ENCODE measurements at places on chromosomes 5 and 9. TPM values are rescaled to one million over a fixed set of nuclear protein-coding genes. Genes with fewer than 3 reads are reported as not detected.
A peak's percentile ranks its signal among the peaks of the same experiment; 100 is the strongest.

Gene ARID3C
- total RNA-seq, result not detected

DNA sequence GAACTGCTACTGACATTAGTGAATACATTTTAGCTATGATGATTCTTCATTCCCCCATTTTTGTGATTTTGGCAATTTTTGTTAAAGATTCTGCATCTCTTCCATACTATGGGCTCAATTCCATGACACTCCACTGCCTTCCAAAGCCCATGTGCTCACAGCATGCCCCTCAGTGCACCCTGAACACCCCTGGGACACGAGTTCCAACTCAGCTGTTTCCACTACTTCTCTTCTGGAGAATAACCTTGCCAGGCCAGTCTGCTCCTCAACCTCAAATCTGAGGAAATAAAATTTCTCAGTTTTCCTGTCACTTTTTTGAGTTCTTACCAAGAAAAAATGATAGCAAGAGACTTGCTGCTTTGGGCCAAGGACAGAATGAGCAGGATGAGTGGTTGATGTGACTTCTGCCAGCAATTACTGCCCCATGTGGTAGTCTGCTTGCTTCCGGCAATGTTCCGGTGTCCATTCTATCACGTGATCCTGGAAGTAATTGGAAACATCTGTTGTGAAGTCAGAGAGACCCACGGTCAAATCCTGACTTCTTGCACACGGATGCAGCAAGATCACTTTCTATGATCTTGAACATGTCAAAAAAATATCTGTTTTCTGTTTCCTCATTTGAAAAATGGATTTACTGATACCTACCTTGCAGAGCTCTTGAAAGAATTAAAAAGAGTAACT lies 58.3 kb downstream of the EGFLAM start:
- H3K36me3 ChIP-seq, result no peaks in the 10 kb centered on the region
- no peak overlapping the region for H3K4me3 ChIP-seq
- H3K27me3 ChIP-seq, result no peaks in the 10 kb centered on the region
- no peaks in the 10 kb centered on the region for H3K4me1 ChIP-seq
- no peak for DNase-seq

Gene NUTM2G
- total RNA-seq, result not detected

DNA sequence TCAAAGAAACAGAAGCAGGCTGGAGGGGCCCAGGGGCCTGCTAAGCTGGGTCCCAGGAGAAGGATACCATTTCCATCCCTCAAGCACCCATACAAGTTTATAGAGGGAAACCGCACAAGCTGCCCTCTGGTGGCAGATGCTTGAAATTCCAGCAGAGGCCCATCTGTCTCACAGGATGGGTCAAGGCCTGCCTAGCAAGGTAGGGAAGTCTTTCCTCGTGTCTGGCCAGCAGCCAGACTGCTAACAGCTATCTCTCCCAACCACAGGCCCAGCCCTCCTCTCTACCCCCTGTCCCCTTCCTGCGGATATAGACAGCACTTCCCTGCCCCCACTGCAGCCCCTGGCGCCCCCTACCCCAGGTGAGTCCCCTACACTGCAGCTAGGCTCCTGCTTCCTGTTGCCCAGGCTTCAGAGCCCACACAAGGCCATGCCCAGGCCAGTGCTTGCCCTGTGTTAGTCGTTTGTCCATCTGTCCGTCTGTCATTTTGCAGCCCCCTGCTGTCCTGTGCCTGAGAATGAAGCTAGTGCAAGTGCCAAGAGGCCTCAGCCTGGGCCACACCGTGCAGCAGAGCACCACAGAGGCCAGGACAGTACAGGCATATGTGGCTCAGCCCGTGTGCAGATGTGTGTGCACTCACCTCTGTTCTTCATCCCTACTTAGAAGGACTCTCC lies 26.2 kb downstream of the TCF7 start:
- no peak overlapping the region for H3K4me3 ChIP-seq
- no peak overlapping the region for H3K27ac ChIP-seq
- H3K4me1 ChIP-seq, result peaks cover 3% of the 10 kb centered on the region
- peak; percentile 81 for DNase-seq

GRCh38 chr9:124359855-124360678 lies 55.2 kb downstream of the PSMB7 start:
- H3K4me3 ChIP-seq, result no peak overlapping the region
- no peak for DNase-seq
- no peaks in the 10 kb centered on the region for H3K36me3 ChIP-seq
- no peak overlapping the region for H3K27ac ChIP-seq

Gene TRPM6
- 51.5 TPM for total RNA-seq

Gene ADAMTSL2
- total RNA-seq, result 2.2 TPM

Gene DRD1
- total RNA-seq, result not detected

DNA sequence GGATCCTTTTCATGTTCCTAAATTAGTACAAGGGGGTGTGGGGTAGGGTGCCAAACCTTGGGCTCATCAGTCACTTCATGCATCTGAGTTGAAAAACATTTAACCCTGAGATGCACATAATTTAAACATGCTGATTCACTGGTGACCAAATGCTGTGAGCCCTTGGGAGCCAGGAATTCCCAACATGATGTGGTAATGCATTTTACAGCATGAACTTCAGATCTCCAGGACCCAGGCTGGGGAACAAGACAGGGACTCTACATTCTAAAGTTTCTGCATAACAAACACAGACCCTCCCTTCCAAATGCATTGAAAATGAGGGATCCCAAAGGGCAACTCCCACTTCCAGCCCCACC lies 322.2 kb downstream of the NDUFS4 start:
- no peak overlapping the region for H3K4me3 ChIP-seq
- no peaks in the 10 kb centered on the region for H3K36me3 ChIP-seq

Gene FOXD4L6
- total RNA-seq, result not detected

GRCh38 chr5:72065751-72066255 lies 41.5 kb upstream of the MAP1B start:
- H3K27me3 ChIP-seq, result no peaks in the 10 kb centered on the region
- no peaks in the 10 kb centered on the region for H3K4me1 ChIP-seq
- no peak overlapping the region for H3K27ac ChIP-seq
- no peaks in the 10 kb centered on the region for H3K36me3 ChIP-seq
- DNase-seq, result no peak

DNA sequence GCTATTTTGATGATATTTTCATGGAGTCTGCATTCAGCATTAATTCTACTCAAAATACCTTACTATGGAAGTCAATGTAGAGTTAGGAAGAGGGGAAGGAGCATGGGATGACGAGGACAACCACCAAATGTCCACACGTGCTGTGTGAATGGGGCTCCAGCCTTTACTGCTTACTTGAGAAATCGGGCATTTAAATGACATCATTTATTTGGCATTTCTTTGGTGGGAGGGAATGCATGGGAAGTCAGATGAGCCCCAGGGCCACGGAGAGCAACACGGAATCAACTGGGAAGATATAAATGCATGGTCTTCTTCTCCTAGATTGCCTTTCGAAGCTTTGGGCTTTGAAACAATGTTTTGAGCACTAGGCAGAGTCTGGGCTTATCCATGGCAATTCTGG lies 458.5 kb upstream of the KLF4 start:
- H3K4me1 ChIP-seq, result no peaks in the 10 kb centered on the region
- no peak overlapping the region for H3K4me3 ChIP-seq
- no peaks in the 10 kb centered on the region for H3K27me3 ChIP-seq
- no peak overlapping the region for H3K27ac ChIP-seq

- DNase-seq, result no peak
- H3K4me3 ChIP-seq, result no peak overlapping the region
- no peaks in the 10 kb centered on the region for H3K4me1 ChIP-seq
- no peaks in the 10 kb centered on the region for H3K36me3 ChIP-seq
These were observed 49.2 kb downstream of the COX7C start for GRCh38 chr5:86666981-86667380.

DNA sequence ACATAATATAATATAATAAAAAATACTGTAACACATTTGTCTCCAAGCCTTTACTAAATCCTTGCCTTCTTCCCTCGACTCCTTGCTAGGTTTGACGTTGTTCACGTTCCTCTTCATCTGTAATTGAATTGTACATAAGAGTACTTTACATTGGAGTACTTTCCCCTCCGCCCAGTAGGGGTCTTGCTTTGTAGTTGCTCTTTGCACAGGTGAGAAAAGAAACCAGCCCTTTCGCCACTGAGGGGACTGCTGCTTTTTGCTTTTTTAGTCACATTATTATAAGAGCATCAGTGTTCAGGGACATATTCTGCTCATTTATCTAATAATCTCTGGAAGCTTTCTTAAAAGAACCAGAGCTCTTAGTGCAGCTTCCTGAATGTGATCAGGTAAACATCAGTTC lies 115.0 kb downstream of the CETN3 start:
- no peaks in the 10 kb centered on the region for H3K36me3 ChIP-seq
- DNase-seq, result no peak
- no peaks in the 10 kb centered on the region for H3K27me3 ChIP-seq
- H3K27ac ChIP-seq, result no peak overlapping the region
- no peak overlapping the region for H3K4me3 ChIP-seq
- peaks cover 3% of the 10 kb centered on the region for H3K4me1 ChIP-seq

Gene EFNA5
- total RNA-seq, result 18.2 TPM

- no peak overlapping the region for H3K27ac ChIP-seq
- no peak overlapping the region for H3K4me3 ChIP-seq
- H3K36me3 ChIP-seq, result no peaks in the 10 kb centered on the region
These were observed 55.3 kb upstream of the POU4F3 start for GRCh38 chr5:146283344-146283761.

Gene SAXO1
- not detected for total RNA-seq

Gene MEIKIN
- total RNA-seq, result not detected

GRCh38 chr9:38024036-38024681 lies 44.9 kb downstream of the SHB start:
- H3K4me1 ChIP-seq, result peaks cover 51% of the 10 kb centered on the region
- no peaks in the 10 kb centered on the region for H3K36me3 ChIP-seq
- H3K27ac ChIP-seq, result peak overlapping the region; percentile 76
- no peak overlapping the region for H3K4me3 ChIP-seq
- DNase-seq, result peak; percentile 43
- no peaks in the 10 kb centered on the region for H3K27me3 ChIP-seq

Gene SIGMAR1
- 45.6 TPM for total RNA-seq

DNA sequence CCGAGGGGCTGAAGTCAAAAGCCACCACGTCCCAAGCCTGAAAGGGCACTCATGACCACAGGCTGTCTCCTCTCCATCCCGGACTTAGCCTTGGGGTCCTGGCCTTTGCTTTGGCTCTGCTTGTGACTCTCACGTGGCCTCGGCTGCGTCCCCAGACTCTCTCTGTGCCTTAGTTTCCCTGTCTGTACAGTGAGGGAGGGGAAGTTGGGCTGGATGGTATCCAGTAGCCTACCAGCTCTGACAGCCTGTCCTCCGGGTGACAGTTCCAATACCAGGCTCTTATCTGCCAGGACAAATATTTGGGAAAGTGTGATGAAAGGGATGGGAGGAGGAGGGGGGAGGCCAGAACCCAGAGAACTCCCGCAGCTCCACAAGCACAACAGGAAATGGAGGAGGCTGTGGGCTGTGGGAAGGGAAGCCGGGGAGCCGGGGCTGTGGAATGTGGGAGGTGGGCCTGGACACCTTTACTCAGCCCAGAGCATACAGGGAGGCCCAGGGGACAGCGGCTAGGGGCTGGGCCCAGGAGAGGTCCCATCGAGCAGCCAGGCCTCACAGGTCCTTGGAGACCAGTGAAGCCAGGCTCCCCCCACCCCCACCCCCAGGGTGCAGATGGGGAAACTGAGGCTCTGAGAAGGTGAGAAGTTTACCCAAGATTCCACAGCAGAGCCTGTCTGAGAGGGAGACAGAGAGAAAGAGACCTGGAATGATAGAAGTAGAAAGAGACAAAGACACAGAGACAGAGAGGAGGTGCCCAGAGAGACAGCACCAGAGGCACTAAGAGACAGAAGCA lies 18.3 kb downstream of the PDGFRB start:
- H3K27ac ChIP-seq, result peak overlapping the region; percentile 78
- no peaks in the 10 kb centered on the region for H3K27me3 ChIP-seq
- no peak overlapping the region for H3K4me3 ChIP-seq
- H3K36me3 ChIP-seq, result no peaks in the 10 kb centered on the region
- no peak for DNase-seq

Gene ABCA1
- total RNA-seq, result 56.5 TPM

DNA sequence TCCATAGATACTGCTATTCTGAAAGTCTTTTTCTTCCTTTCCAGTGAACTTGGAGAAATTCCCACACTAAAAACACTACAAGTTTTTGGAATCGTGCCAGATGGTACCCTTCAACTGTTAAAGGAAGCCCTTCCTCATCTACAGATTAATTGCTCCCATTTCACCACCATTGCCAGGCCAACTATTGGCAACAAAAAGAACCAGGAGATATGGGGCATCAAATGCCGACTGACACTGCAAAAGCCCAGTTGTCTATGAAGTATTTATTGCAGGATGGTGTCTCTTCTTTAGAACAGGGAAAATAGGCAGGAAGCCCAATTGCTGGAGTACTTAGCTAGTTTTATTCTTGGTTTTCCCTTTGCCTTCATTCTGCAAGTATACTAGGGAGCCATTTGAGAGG lies 29.9 kb downstream of the SKP2 start:
- H3K27me3 ChIP-seq, result no peaks in the 10 kb centered on the region
- no peaks in the 10 kb centered on the region for H3K36me3 ChIP-seq
- DNase-seq, result no peak
- no peaks in the 10 kb centered on the region for H3K4me1 ChIP-seq
- H3K4me3 ChIP-seq, result no peak overlapping the region

Gene HAND1
- 6.7 TPM for total RNA-seq

DNA sequence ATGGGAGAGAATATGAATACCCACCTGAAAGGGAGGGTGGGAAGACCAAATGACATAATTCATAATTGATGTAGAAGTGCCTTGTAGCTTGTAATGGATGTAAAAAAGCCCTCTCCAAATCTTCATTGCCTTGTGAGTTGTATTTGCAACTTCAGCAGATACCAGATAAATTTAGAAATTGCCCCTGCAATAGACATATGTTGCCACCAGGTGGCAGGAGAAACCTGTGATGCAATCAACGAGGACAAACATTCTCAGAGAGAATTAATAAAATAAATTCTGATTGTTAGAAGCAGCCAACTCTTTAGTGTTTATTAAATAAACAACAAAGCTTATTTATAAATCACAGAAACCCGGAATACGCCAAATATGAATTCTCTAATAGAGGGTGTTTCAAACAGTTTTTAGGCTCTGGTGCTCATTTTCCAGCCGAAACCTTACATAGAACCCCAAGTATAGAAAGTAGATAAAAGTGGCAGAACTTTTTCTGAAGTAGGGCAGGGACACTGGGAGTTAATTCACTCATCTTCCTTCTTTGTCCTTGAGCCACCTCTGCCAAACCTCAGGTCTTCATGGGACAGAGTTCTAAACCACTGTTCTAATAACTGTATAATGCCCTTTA lies 147.8 kb downstream of the TMEM38B start:
- H3K27ac ChIP-seq, result no peak overlapping the region
- DNase-seq, result peak; percentile 13
- H3K4me1 ChIP-seq, result no peaks in the 10 kb centered on the region
- H3K36me3 ChIP-seq, result no peaks in the 10 kb centered on the region
- no peak overlapping the region for H3K4me3 ChIP-seq
- no peaks in the 10 kb centered on the region for H3K27me3 ChIP-seq

GRCh38 chr9:133205996-133206931 lies 2.8 kb downstream of the OBP2B start:
- DNase-seq, result no peak
- no peaks in the 10 kb centered on the region for H3K27me3 ChIP-seq
- no peaks in the 10 kb centered on the region for H3K4me1 ChIP-seq
- no peak overlapping the region for H3K27ac ChIP-seq
- no peaks in the 10 kb centered on the region for H3K36me3 ChIP-seq

Data from transverse colon (tissue), 4 donors.